Activated naive CD8-positive, alpha-beta T cell treated with anti-CD3 and anti-CD28 coated beads for 36 hours (primary cell): ENCODE measurements at places on chromosomes 5 and 9.

- no peak for DNase-seq
These were observed 18.9 kb upstream of the RASEF start for GRCh38 chr9:83081846-83082245.

GRCh38 chr5:54696931-54697330 is 179.4 kb downstream of the SNX18 start:
- no peak for DNase-seq

DNA sequence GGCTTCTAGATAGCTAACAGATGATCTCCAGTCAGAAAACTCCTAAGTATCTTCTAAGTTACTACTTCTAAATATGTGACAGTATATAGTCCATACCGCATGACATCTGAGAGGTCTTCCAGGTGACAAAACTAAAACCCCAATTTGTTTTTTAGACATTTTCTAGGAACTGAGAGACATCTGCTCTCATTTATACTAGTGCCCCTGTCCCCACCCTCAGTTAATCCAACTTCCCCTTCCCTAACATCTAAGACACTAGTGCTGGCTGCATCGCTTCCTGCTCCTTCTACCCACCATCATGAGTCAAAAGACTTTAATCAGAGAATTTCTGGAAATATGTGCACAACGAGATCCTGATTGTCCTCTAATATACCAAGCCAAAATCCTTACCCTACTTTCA is 37.9 kb downstream of the FBXW11 start:
- DNase-seq: no peak

GRCh38 chr9:34541540-34541939 is 18.8 kb upstream of the ENHO start:
- no peak for DNase-seq

DNA sequence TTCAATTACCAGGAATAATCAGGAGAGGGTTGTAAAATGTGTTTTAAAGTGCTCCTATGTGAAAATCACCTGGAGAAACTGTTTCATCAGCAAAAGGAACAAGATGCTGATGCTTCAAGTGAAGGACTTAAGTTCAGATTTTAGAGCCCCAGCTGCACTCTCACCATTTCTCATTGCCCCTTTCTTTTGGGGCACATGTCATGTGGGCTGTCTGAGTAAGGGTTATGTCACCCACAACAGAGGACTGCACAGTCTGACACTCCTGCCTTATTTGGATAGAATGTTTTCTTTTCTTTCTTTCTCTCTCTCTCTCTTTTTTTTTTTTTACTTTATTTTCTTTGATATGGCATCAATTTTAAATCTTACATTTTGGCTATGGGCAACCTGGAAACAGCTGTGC is 204.1 kb upstream of the EFNA5 start:
- DNase-seq: no peak

DNA sequence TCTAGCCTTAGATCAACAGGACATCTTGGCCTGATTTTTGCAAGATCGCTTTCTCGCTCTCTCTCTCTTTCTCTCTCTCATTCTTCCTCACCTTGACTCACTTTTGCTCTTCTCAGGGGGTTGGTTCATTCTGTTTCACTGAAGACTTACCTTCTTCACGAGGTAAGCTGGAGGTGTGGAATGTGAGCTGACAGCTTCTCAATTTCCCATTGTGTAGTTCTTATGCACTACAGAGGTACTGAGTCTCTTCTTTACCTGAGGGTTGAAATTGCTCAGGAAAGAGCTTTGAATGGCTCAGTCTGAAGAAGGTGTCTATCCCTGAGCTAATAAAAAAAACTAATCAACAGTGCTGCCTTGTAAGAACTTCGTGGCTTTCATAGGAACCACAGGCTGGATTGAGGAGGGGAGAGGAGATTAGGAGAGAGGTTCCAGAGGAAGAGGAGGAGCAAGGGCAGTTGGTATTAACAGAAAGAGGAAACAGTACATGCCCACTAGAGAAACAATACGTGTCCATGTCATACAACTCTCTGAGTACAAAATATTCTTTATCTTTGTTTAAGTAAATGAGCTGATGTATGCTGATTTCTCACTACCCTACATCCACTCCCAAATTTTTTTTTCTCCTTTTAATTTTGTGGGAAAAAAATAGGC is 192.2 kb downstream of the TMEM167A start:
- no peak for DNase-seq

DNA sequence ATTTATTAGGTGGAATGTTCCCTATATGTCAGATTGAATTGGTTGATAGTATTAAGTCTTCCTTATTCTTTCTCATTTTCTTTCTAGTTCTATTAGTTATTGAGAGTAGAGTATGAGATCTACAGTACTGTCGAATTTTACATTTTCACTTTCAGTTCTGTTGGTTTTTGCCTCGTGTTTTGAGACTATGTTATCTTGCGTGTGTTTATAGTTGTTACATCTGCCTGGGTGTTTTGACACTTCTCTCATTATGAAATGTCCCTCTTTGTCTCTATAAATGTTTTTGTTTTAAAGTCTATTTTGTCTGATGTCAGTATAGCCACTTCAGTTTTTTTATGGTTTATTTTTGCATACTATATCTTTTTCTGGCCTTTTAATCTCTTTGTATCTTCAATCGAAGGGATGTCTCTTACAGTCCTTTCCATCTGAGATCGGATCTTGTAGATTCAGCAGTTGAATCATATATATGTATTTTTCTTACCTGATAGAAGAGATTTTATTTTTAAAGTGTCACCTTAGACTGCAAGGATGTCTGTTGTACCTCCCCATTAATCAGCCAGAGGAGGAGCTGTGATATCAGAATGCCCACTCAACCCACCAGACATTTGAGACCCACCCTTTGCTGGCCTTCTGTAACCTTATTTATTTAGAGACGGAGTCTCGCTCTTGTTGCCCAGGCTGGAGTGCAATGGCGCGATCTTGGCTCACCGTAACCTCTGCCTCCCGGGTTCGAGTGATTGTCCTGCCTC is 20.7 kb downstream of the EHMT1 start:
- DNase-seq: no peak

DNA sequence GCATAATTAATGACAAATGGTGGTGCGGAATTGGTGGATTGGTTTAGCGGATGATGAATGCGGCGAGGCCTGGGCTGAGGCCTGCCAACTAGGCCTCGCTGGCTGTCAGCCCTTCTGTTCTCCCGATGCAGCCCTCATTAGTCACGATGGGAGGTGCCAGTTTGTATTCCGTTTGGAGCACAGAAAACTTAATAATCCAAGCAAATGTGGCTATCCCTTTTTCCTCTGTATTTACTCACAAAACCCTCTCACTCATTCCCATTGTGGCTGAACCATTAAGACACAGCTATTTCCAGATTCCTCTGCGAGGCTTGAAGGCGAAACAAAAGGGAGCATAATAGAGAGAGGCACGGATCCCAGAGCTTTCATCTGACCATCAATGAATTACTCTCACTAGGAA is 114.3 kb downstream of the MVB12B start:
- no peak for DNase-seq

DNA sequence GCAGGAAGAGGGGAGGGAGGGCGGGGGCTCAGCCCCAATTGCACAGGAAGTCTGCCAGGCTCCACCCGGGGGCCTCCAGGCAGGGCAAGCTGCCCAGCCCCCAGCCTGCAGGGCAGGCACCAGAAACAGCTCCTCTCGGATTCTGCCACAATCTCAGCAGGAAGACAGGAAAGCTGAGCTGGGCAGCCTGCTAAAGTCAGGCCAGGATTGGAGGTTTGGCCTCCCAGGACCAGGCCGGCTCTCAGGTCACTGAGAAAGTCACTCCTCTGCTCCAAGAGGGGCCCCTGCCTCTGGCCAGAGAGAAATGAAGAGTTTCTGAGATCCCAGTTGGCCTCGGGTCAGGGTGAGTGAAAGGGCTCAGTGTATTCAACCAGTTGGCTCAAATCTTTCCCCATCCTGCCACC is 54.6 kb upstream of the STXBP1 start:
- DNase-seq: peak; percentile 14

- DNase-seq: no peak
These were observed 150.3 kb downstream of the UNC13B start for GRCh38 chr9:35311891-35312639.

- no peak for DNase-seq
These were observed 87.4 kb downstream of the PAX5 start for GRCh38 chr9:36946653-36947052.

DNA sequence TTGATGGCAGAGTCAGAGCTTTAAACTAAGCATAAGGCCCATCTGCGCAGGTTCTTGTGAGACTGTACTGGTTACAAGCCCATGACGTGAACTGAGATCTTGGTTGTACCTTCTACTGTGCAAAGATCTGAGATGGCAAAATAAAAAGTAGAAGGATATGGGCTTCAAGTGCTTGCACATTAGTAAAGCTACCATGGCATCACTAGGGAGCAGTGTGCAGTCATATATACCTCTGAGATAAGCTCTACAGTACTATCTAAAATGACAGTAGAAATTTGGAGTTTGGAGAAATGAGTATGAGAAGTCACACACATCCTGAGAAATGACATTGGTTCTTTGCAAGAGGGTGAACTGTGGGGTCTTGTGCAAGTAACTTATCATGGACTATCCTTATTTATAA is 408.2 kb upstream of the PRR16 start:
- DNase-seq: no peak

GRCh38 chr9:81566074-81566698 is 123.2 kb downstream of the TLE1 start:
- no peak for DNase-seq

DNA sequence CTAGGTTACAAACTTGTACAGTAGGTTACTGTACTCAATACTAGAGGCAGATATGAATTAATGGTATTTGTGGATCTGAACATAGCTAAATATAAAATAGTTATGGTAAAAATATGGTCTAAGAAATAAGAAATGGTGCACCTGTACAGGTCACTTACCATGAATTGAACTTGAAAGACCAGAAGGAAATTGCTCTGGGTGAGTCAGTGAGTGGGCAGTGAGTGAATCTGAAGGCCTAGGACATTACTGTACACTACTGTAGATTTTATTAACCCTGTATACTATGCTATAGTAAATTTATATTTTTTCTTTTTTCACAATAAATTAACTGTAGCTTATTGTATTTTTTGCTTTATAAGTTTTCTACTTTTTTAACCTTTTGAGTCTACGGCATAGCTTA is 1020.4 kb downstream of the CDH18 start:
- no peak for DNase-seq

DNA sequence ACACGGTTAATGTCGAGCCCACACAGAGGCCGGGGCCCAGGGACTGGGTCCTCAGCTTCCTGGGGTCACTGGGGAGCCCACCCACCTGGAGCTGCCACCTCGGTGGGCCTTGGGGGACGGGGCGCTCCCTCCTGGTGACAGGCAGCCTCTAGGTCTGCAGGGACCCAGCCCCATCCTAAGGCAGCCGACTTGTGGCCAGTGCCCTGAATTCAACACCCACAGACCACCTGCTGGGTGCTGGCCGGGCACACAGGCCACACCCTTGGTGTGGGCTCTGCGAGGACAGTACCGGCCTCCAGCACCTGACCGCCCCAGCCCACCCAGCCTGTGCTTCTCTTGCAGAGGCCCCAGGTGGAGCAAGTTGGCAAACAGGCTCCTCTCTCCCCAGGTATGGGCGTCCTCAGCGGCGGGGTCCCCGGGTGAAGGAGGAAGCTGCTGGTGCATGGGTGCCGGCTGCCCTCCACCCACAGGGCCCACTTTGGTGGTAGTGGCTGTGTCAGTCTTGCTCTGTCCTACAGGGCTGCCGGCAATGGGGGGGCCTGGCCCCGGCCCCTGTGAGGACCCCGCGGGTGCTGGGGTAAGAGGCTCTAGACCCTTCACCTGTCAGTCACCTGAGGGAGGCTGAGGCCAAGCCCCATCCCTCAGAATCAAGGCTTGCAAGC is 8.3 kb downstream of the ENTPD8 start:
- DNase-seq: no peak

DNA sequence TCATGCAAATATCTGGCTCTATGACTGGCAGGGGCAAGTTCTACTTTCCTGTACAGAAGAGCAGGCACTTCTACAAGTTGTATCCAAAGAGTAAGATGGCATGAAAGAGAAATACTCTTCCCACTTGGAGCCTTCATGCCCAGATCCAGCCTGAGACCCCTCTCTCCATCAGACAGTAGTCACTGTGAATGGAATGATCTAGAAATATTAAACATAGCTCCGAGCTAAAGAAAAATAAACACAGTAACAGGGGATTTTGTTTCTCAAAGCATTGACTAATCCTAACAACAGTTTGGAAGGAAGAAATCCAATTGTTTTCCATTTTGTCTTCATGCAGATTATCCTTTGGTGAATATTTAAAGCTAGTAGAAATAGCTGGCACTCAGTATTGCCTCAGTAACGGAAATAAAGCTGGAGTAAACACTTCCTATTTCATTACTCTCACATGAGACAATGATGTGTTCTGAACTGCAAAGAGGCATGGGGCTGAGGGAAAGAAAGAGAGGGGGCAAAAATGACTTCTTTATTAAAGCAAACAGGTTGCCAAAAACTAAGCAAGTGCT is 100.0 kb downstream of the SEMA5A start:
- no peak for DNase-seq

DNA sequence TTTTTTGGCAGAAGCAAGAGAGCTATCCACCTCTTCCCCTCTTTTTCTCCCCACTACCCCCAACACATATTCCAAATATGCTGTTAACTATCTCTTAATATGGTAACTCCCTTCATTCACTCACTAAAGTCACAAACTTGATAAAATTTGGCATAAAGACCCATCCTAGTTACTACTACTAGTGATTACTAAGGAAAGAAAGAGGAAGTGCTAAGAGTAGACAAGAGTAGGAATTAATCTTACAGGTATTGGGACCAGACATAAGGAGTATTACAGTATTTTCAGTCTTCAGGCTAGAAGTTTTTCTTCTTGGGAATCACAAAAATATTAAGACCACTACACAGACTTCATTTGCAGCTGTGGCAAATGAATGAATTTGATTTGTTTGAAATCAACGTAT is 2.2 kb downstream of the ADAMTS6 start:
- no peak for DNase-seq

DNA sequence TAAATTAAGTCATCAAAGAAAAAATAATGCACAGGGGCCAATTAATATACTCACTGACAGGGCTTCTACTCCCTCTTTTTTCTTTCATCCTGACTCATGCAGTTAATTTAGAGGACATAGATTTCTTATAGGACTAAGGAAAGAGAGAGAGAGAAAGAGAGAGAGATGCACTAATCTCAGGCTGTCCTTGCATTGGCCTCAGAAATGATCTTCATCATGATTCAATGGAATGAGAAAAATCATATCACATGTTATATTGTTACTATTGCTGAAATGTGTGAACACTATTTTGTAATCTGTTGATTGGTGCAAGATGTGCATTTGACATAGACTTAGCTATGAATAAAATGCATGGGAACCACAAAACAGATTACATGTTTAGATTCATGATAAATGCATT is 608.3 kb upstream of the NUDT12 start:
- no peak for DNase-seq

- DNase-seq: no peak
These were observed 89.3 kb downstream of the NTRK2 start for GRCh38 chr9:84758817-84759216.

DNA sequence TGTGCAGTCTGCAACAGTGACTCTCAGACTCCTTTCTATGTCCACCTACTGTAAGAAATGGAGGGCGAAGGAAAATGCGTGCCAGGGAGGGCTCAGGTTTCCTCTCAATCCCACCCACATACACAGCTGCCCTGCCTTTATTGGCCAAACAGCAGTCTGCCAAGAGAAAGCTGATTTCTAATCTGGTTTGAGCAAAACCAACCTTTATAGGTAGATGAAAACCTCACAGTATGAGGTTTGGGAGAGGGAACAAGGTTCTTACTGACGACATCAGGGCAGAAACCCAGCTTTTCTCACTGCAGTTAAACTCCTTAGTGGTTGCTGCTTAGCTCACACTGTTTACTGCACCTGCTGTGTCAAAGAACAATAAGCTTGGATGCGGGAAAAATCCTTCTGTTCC is 152.3 kb upstream of the KLF9 start:
- peak; percentile 41 for DNase-seq

- DNase-seq: no peak
These were observed 178.4 kb downstream of the SMARCA2 start for GRCh38 chr9:2193552-2193951.

GRCh38 chr9:84383178-84383577 is 42.6 kb upstream of the SLC28A3 start:
- no peak for DNase-seq
